ENCODE measurements at places on chromosomes 11 and 22. TPM values are rescaled to one million over a fixed set of nuclear protein-coding genes. Genes with fewer than 3 reads are reported as not detected.

EFCAB6 gene
- total RNA-seq, result 2.7 TPM

HORMAD2 gene
- total RNA-seq, result not detected

APOL1 gene
- total RNA-seq, result 29.4 TPM

OR6T1 gene
- total RNA-seq, result not detected

OR51B5 gene
- not detected for total RNA-seq

CD3D gene
- total RNA-seq, result not detected

OR56A1 gene
- total RNA-seq, result not detected

SPTBN2 gene
- total RNA-seq, result 0.27 TPM

SLC37A2 gene
- total RNA-seq, result 0.63 TPM

STIM1 gene
- total RNA-seq, result 43.5 TPM

HEPN1 gene
- not detected for total RNA-seq

P4HA3 gene
- total RNA-seq, result 4.4 TPM

KCNK7 gene
- total RNA-seq, result 0.09 TPM

PVALB gene
- not detected for total RNA-seq

AMOTL1 gene
- 64.7 TPM for total RNA-seq

OR52A1 gene
- total RNA-seq, result not detected

PLEKHA7 gene
- 0.09 TPM for total RNA-seq

PRSS23 gene
- 410 TPM for total RNA-seq

MUC5AC gene
- total RNA-seq, result under 0.01 TPM

XKR3 gene
- total RNA-seq, result not detected

MCHR1 gene
- total RNA-seq, result under 0.01 TPM

MPZL2 gene
- total RNA-seq, result 0.36 TPM

OR10S1 gene
- total RNA-seq, result not detected

SLC7A4 gene
- total RNA-seq, result 0.09 TPM

ZMAT5 gene
- total RNA-seq, result 10.6 TPM

C22orf31 gene
- not detected for total RNA-seq

CREB3L1 gene
- 37.5 TPM for total RNA-seq

PRMT3 gene
- 19.3 TPM for total RNA-seq

INCENP gene
- total RNA-seq, result 47.5 TPM

OAF gene
- 39.4 TPM for total RNA-seq

RIMBP3C gene
- 0.63 TPM for total RNA-seq

NLRP14 gene
- total RNA-seq, result not detected

MPPED1 gene
- total RNA-seq, result not detected

CBX7 gene
- 8.0 TPM for total RNA-seq

TMEM191B gene
- 0.36 TPM for total RNA-seq

RIC3 gene
- total RNA-seq, result not detected
